ENCODE measurements at places on chromosomes 6 and 20. TPM values are rescaled to one million over a fixed set of nuclear protein-coding genes. Genes with fewer than 3 reads are reported as not detected.

ABCC10 gene
- 9.8 TPM for polyA plus RNA-seq

MARCKS gene
- 263 TPM for polyA plus RNA-seq

TMEM217 gene
- 1.1 TPM for polyA plus RNA-seq

MTRF1L gene
- 19.3 TPM for polyA plus RNA-seq

DEFB112 gene
- not detected for polyA plus RNA-seq

ARMC12 gene
- 1.0 TPM for polyA plus RNA-seq

CEP43 gene
- polyA plus RNA-seq, result 17.3 TPM

GINS1 gene
- 5.9 TPM for polyA plus RNA-seq

DNA sequence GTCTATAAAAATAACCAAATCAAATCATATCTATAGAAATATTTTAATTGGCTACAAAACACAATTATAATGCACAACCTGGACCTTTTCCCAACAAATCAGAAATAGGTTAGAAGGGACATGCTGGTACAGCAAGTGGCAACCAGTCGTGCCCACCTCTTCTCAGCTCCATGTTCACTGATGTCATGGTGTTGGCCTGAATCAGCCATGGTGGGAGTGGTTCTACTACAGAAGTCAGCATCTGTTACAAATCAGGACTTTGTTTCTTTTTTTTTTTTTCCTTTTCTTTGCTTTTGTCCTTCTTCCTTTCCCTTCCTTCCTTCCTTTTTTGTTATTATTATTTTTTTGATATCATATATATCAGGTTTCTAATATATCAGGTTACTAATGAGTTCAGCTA lies 91.2 kb downstream of the RALGAPA2 start:
- no peak for DNase-seq

DNA sequence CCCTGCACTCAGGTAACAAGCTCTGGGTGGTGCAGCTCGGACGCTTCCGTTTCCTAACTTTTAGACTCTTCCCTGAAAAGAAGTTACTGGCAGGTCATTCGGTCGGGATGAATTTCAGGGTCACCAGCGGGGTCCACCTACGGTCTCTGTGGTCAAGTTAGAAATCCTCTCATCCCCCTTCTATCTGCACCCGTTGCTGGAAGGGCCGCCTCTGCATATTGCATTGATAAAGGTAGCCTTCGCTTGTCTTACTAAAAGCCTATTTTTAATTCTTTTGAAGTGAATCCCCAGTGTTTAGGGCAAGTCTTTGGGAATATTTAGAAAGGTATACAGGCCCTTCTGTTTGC lies 47.3 kb downstream of the LRRN4 start:
- DNase-seq, result no peak

DNA sequence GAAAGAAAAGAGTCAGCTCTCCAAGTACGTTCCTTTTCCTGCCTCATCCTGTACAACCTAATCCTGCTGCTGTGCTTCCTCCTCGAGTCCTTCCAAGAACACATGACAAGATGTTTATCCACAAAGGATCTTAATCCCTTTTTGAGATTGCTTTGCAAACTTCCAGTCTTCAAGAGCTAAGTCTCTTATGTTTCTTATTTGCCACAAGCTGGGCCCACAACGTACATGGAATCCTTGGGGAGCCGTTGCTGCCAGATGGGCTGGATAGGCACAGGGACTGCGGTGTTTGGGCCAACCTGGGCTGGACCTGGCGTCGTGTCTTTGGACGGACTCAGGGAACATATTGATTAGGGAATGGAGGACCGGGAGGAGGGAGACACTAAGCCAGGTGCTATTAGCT lies 79.7 kb upstream of the AFDN start:
- peak; percentile 71 for DNase-seq

GRCh38 chr6:144617708-144618107 lies 332.6 kb downstream of the UTRN start:
- no peak for DNase-seq

DNA sequence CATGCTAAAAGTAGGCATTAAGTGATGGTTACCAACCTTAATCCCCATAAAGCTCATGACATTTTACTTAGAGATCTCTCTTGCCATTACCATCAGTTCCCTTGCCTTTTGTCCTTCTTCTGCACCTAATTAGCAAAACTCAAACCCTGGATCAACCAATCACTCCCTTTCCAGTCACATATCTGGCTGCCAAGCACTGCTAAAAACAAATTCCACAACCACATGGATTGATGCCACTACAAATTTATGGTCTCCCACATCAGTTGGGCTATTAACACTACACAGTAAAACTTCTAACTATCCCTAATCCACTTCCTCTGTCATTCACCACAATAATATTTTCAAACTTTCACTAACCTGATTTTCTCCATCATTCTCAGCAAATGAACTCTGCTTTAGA lies 54.3 kb upstream of the RNF146 start:
- no peak for DNase-seq

DNA sequence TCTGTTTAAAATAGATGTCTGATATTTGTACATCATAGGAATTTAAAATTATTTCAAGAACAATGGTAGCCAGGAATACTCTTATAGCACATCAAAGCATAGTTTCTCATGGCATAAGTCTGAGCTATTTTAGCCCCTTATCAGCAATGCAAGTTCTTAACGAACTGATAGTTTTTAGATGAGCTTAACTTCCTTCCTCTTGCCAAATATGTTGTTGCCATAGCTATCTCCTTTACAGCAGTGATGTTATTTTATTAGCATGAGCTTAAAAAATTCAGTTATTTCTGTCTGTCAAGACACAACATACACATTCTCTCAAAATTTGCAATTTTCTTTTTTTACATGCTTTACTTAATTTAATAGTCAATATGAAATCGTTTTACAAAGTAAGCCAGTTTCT lies 867.2 kb downstream of the PHF3 start:
- DNase-seq, result no peak

DNA sequence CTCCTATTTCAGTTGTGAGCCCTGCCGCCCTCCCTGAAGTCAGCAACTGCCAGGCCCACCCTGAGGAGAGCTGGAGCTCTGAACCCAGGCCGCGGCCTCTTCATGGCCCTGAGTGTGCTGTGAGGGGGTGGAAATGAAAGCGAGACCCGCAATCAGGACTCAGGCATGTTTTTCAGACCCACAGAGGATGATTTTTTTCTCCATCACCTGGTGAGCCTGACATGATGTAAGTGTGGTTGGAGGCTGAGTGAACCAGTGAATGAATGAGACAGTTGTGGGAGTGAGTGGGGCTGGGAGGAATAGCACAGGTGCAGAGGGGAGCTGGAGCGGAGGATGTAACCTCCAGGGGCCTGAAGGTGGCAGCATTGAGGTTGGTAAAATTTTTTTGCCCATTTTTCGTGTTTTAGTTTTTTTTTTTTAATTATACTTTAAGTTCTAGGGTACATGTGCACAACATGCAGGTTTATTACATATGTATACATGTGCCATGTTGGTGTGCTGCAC lies 18.3 kb downstream of the RAET1L start:
- DNase-seq, result no peak

DNA sequence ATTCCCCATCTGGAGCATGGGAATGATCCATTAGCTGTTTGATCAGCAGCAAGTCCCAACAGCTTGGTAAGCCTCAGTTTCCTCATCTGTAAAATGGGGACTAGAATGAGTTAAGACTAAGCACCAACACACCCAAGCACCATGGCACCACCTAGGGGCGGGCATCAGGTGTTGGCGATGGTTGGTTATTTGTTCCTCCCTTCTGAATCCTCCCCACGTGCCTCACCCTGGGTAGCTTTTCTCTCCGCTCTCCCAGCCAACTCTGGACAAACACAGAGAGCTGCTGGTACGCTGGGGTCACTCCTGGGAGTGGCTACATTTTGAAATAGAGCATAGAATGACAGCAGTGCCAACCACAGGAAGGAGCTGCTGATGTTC lies 13.3 kb upstream of the ITPR3 start:
- no peak for DNase-seq

GRCh38 chr6:19137505-19137904 lies 699.7 kb upstream of the ID4 start:
- no peak for DNase-seq

GRCh38 chr6:55260181-55260580 lies 67.1 kb upstream of the GFRAL start:
- DNase-seq, result no peak

DNA sequence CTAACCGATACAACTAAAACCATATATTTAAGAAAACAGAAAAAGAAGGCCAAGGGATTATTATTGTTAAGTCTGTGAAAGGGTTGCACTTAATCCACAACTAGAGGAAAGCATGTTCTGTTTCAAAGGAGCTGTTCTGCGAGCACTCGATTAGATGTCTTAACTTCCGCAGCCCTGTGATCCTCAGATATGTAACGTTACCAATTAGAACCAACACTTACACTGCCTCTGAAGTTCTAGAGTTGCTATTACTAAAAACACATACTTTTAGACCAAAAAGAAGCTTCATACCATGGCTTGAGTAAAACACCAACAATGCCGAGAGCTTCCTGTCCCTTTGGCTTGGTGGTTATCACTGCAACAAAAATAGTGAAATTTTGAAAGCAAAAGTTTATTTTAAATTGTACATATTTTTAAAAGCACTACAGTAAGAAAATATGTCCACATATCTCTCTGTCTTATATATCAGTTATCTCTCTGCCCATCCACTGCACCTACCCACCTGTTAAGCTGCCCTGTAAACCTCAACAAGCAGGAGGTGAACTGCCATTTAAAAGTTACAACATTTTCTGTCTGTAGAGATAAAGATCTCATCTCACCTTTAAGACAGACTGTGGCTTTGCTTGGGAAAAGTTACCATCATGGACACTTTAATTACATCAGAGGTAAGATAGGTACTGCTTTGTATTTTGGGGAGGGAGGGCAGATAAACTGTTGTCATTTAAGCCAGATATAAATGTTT lies 7.1 kb upstream of the DUSP22 start:
- no peak for DNase-seq

- no peak for DNase-seq
These were observed 64.7 kb downstream of the CCN2 start for GRCh38 chr6:131886517-131886916.

GRCh38 chr6:169626649-169627048 lies 75.2 kb downstream of the WDR27 start:
- DNase-seq, result no peak

DNA sequence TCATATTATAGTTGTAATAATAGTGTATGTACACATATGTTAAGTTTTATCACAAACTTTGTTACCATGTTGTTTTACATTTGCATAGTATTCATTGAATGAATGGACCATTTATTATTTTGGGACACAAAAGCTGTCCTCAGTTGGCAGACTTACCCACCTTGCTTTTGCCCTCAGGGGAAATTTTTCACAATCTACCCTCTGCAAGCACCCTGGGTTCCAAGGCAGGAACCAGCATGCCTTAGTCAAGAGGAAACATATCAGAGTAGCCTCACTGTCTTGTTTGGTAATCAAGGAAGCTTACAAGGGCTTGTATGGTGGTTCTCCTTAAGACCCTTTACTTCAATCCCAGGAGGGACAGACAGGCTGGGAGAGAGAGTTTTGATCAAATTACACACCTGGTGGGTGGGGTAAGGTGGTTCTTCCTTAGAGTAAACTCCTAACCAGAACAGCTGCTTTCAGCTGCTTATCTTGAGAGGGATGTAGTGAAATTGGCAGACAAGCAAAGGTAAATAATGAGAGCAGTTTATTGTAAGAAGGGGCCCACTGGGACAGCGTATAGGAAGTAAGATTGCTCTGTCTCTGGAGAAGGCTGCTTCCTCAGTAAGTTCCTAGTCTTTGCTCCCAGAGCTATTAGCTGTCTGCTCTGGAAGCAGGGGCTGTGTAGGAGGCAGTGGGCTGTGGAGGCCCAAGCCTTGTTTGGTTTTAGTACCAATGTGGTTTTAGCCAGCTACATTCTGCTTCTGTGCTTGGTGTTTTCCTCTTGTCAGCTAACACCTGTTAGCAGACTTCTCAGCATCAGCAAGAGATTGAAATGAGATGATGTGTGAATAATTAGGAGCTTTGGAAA lies 31.1 kb downstream of the BRPF3 start:
- no peak for DNase-seq

- DNase-seq, result no peak
These were observed 232.6 kb upstream of the RAB32 start for GRCh38 chr6:146311079-146311478.

DNA sequence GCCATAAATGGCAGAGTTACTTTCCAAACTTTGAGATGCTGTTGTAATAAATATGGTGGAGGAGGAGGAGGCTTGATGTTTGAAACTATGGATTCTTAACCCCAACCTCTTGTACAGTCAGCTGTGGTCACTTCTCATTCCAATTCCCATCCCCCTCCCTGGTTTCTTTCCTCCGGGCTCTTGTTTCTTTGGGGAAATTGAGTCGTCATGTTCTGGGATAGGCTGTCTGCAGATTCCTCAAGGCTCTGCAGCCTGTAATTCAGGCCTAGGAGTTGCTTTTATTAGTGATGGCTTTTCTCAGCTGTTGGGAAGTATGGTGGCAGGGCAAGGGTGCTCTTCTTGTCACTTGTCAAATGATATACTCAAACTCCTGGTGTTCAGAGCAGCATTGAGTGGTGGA lies 2.6 kb downstream of the PTK7 start:
- DNase-seq, result no peak

DNA sequence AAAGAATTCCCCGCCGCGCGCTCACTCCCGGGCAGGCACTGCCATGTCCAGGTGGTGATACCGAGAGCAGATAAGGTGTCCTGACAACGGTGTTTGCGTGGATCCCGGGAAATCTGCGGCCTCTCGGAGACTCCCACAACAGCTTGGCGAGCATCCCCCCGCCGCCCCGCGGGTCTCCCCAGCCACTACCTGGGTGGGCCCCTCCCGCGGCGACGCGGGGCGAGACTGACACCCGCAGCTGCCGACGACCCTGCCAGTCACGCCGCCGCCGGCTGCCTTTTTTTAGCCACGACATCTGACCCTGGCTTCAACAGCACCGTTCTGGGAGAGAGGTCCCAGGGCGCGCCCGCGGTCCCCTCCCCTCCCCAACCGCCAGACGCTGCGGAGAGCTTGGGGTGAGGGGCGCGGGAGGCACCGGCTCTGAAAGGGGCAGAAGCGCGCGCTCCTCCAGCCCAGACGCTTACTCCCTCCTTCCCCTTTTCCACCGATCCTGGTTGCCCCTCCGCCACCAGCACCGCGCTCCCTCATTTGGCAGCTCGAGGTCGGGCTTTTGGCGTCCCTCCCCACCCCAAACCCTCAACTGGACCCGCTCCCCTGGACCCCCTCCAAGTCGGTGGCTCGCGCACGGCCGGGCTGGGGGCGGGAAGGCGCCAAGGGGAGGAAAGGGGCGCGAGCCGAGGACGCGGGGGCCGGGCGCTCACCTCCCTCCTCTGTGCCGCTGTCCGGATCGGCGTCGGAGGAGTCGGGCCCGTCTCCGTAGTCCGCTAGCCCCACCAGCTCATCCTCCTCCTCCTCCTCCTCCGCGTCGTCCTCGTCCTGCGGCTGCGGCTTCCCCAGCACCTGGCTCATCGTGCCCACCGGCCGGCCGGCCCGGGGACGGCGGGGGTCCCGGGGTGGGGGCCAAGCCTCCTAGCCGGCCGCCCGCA lies 665 bp downstream of the RRAGD start:
- DNase-seq, result peak; percentile 81

Data from muscle of back (tissue), 13 donors.